ENCODE measurements at places on chromosomes 12 and 14. TPM values are rescaled to one million over a fixed set of nuclear protein-coding genes. Genes with fewer than 3 reads are reported as not detected.

The PAPLN gene
- 0.92 TPM for total RNA-seq

The PTHLH gene
- total RNA-seq, result 3.1 TPM

The EIF2S1 gene
- 330 TPM for total RNA-seq

The CLEC4D gene
- not detected for total RNA-seq

The SLC38A4 gene
- total RNA-seq, result 0.46 TPM

The TROAP gene
- 35.2 TPM for total RNA-seq

The FOXG1 gene
- total RNA-seq, result not detected

DNA sequence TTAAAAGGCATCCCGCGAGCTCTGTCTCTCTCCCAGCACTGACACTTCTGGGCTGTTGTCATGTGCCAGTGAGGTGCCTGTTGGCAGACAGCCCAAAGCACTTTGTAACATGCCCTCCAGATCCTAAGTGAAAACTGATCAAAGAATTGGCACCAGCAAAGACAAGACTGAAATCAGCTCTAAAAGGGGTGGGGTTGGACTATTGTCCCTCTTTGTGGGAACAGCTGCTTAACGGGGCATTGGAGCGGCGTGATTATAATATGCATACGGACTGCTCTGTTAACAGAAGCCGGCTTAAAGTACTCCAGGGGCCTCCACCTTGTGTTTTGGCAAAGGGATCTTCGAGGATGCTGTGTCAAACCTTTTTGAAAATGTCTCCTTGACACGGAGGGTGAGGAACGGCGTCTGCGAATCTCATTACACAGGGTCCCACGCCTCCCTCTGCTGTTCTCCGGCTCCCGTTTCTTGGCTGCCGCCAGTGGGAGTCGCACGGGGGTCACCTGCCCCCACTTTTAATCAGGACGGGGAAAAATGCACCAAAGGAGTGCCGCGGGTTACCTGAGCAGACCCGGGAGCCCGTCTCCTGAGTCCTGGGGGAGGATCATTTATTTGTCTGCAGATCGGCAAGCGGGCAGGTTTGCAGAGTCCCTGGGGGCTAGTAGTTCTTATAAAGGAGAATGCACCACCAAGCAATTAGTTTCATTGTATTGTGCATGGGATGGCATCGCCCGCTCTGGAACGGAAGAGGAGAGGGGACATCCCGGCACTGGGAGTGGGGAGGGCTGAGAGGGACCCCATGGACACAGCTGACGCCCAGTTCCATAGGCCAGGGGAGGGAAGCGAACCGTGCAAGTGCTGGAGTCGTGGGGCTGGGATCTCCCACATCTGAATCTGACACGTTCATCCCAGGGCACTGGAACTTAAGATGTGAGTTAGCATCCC is 44.3 kb downstream of the SPRING1 start:
- DNase-seq, result no peak

DNA sequence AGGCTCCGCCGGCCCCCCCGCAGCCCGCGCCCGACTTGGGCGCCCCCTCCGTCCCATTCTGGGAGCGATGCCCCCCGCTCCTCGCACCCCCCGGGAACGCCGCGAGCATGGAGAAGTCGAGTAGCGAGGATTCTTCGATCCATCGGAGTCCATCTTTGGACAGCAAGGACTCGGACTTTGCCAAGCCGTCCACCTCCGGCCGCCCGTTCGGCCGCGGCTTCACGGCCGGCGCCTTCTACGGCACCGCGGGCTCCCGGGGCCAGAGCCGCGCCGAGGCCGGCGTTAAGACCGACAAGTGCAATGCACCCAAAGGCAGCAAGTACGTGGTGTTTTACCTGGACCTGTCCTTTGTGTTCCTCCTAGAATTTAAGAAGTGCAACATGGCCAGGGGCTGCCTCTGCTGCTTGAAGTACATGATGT is 123.6 kb downstream of the TSPAN9 start:
- no peak for DNase-seq

DNA sequence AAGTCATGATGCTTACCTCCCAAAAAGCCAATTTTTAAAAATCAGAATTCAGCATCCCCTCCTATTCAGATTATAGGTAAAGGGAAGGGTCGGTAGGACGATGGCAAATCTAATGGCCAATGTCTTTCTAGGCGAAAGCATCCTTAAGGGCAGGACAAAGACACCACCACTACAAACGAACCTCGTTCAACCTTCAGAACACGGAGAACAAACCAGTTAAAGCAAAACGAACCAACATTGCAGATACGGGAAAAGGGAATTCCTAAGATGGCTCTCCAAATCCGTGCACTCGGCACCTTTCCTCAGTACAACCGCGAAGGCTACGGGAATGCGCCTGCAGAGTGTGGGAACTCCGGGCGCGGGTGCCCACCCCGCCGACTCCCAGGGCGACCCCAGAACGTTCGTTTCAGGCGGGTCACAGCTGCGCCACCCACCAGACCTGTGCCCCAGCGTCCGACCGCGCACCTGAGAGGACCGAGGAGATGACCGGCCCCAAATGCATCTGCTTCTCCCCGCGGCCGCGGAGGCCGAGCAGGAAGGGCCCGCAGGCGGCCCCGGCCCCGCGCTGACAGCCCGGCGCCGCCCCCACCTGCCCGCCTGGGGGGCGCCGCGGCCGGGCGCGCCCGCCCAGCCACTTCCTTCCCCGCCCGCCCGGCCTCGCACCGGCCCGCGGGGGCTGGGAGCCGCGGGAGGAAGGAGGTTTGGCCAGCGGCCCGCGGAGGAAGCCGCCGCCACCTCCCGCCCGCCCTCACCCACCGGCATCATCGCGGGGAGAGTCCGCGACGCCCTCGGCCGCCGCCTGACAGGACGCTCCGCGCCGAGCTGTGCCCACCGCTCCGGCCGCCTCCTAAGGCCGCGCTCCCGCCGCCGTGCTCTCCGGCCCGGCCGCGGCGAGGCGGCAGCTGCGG is 578 bp downstream of the PPP1R13B start:
- no peak for DNase-seq

- DNase-seq, result no peak
Measured at GRCh38 chr12:39763071-39763889, 143.7 kb upstream of the ABCD2 start.

DNA sequence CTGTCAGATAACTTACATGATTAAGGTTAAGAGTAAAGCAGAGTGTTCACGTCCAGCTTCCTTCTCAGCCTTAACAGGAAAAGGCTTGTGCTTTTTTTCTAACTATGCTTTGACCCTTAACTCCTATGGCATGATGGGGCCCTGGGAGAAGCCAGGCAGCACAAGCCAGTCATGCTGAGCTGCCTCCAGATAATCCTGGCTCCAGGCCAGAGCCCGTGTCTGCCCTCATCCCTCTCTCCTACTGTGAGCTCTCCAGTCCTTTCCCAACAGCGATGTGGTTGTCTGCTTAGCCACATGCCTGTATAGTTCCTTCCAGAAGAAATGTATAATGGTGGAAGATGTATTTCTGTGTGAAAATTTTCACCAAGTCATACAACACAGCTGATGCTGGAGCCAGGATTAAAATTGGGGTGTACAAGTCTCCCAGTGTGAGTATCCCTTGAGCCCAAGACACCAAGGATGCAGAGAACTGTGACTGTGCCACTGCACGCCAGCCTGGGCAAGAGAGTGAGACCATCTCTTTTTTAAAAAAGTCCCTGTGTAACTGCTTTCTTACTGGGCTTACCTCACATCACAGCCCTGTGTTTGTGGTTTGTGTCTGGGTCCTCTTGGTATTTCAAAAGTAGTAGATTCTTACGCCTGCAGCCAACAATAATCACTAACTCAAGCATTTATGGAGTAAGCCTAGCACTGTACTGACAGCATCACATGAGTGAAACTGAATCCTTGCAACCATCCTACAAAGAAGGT is 7.9 kb upstream of the ITFG2 start:
- DNase-seq, result no peak

DNA sequence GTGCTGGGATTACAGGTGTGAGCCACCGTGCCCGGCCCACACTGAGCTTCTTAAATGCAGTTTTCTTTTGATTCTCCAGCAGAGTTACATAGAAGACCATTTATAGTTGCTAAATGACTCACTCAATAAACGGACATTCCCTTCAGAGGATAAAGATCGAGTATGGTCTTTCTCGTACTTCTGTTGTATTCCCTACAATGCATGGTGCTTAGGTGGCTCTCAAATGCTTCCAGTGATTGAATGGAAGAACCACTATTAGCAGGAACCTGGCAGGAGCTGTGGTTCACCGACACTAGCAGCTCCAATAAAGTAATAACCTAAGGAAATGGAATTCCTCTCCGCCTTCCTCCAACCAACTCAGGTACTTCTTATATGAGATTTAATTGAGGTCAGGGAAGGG is 3.9 kb upstream of the GPRC5A start:
- no peak for DNase-seq

- DNase-seq, result peak; percentile 5
Measured at GRCh38 chr14:53152184-53152886, 788 bp downstream of the DDHD1 start.

DNA sequence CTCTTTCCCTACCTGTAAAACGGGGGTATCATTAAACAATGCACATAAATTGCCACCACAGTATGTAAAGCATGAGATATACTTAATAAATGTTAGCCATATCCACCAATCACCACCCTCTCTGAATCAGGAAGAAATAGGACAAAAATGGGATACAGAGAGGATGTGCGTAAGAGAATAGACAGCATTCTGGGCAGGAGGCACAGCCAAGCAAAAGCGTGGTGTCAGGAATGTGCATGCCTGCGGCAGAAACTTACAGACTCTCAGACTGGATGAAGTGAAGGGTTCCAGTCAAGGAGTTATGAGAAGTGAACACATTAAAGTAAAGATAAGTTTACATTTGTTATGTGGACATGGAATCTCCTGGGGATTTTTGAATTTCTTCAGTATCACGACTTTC is 121.7 kb upstream of the MDM1 start:
- no peak for DNase-seq

- DNase-seq, result peak; percentile 80
Measured at GRCh38 chr12:75130811-75131210, 78.8 kb downstream of the KCNC2 start.

DNA sequence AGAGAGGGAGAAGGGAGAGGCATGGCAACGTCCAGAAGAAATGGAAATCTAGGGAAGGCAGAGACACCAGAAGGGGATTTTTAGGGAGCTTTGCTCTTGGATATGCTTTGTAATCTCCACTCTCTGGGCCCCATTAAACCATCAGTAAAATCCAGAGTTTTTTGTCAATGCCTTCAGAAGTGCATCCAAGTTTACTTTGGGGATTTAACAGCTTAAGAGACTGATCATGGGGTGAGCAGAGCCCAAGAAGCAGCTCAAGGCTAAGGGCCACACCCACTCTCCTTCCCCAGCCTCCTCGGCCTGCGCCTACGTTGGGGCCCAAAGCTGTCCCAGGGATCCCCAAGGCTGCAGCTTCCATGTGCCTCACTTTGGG is 37.4 kb upstream of the WSCD2 start:
- no peak for DNase-seq

DNA sequence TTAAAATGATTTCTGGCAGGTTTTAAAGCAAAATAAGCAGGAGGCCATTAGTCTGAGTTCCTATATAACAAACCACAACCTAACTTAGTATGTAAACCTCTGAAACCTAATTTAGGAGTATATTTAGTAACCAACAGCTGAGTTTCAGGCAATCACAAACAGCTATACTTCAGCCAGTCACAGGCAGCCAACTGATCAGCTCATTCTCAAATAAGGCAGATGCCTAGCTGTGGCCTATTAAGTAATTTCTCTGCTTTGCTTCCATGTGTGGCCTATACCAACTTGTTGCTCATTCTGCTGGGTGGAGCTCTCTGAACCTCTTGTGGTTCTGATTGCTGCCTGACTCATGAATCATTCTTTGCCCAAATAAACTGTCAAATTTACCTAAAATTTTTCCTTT is 408.9 kb upstream of the FBXO33 start:
- no peak for DNase-seq

DNA sequence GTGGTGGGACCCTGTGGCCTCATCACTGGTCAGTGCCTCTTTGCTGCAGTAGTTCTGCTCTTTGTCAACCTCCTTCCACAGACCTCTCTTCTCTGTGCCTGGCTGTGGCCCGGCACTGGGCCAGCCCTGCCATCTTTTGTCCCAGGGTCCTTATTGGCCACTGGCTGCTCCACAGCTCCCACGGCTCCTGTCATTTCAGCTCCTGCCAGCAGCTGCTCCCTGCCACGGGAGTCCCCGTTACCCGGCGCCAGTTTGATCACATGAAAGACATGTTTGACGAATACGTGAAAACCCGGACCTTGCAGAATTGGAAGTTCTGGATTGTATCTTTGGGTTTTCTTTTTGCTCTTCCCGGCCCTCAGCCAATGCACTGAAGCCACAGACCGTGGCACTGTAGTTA is 35.4 kb downstream of the IL31 start:
- no peak for DNase-seq

DNA sequence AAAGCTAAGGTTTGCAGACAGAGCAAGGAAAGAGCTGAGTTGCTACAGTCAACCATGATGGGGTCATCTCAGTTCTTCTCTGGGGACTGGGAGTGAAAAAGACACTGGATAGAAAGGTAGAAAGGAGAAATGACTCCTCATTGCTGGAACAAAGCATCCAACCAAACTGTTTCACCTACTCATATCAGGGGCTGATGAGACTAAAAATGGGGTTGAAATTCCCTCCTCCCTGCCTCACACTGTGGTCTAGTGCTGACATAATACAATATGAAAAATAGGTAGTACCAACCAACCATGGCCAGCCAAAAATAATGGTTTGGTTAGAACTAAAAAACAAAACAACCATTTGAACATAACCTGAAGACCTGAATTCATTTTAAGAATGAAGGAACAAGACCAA is 220.7 kb downstream of the DPF3 start:
- no peak for DNase-seq

- no peak for DNase-seq
Measured at GRCh38 chr12:109029411-109029810, 8.5 kb upstream of the SVOP start.

- no peak for DNase-seq
Measured at GRCh38 chr12:118850244-118850825, 131.0 kb upstream of the SRRM4 start.

GRCh38 chr12:125185740-125186470 is 120.7 kb downstream of the AACS start:
- DNase-seq, result peak; percentile 74

DNA sequence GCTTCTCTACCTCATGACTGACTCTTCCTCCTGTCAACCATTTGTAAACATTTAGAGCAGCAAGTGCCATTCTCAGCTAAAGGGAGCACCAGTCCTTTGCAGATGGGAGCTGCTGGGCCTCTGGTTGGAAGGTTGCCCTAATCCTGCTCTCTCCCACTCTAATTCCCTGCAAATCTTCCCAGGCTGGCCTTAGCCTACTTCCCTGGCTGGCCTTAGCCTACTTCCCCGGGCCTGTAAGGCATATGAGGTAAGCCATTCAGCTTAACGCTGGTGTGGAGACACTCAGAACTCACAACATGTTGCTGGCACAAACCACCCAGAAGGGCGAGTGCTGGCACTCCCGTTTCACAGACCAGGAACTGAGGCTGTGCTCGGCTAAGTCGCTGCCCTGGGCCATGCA is 69.0 kb downstream of the CPSF2 start:
- no peak for DNase-seq

GRCh38 chr14:53620890-53621289 is 335.7 kb downstream of the BMP4 start:
- no peak for DNase-seq
